ENCODE measurements at places on chromosomes 2 and 18.

DNA sequence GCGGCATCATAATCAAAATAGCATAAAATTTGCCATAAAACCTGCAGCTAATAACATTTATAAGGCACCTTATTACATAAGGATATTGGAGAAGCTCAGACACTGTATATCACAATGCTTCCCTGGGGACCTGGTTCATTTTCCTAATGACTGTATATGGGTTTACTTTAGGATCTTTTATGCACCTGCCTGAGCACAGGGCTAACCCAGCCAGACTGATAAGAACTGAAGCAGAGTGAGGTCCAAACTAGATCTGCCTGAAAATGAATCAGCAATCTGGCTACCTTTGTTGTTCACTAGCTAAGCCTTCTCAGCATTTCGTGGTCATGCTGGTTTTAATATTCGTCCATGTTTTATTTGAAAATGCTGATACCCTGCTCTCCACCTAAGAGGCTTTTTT is 1922.3 kb upstream of the CELF4 start:
- no peak for DNase-seq

GRCh38 chr2:24337890-24338289 is 22.4 kb downstream of the ITSN2 start:
- no peak for DNase-seq

GRCh38 chr18:63578357-63578958 is 8.7 kb upstream of the SERPINB13 start:
- DNase-seq: peak; percentile 30

DNA sequence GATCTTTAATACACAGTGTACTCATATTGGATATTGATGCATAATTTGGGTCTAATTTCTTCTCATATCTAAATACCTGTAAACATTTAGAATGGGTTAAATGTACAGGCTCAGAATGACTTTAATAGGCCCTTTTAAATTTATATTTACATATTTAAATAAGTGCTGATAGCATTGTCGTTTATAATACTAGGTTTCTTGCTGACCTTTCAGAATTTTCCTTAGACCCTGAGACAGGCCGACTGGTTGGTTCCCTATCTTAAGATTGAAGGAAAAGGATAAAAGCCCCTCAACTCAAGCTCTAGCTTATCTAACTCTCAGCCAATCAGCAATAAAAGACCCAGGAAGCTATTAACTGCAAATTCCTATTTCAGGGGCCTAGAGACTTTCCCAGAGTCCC is 67.8 kb upstream of the HNMT start:
- DNase-seq: no peak

- DNase-seq: no peak
Observed at GRCh38 chr2:79855264-79856006, 342.6 kb downstream of the CTNNA2 start.

- no peak for DNase-seq
Observed at GRCh38 chr2:145110668-145111356, 590.9 kb upstream of the ZEB2 start.

GRCh38 chr2:236636261-236636660 is 66.6 kb downstream of the ACKR3 start:
- DNase-seq: no peak

DNA sequence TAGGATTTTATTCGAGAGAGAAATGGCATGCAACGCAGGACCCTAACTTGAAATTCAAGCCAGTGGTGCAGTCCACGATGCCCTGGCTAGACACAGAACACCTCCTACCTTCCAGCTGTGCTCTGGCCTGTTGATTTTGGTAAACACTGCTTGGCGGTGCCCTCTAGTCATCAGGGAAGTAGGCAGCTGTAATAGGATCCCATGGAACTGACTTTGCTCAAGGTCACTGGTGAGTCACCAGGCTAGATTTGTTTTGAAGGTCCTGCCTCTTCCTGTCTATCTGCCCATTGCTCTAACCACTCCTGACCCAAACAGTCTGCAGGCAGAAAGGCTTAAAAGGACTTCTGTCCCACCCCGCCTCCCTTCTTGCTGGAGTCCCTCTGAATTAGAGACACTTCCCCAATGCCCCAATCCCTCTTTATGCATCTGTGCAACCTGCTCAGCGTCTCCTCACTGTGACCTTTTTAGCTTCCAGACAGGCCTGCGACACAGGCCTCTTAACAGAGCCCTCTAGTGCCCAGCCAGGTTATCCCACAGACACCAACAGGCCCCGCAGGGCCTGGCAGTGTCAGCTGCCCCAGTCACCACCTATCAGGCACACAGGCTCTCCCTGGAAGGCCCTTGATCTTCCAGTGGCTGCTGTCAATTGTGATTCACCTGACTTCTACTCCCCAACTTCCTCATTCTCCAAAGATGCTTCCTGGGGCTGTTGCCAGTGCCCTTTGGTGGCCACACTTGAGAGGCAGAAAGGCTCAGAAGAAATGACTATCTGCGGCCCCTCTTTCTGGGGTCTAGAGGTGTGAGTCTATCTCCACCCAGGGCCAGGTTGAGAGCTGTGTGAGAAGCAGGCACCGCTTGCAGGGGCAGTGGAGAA is 5.2 kb downstream of the TMEM127 start:
- no peak for DNase-seq

DNA sequence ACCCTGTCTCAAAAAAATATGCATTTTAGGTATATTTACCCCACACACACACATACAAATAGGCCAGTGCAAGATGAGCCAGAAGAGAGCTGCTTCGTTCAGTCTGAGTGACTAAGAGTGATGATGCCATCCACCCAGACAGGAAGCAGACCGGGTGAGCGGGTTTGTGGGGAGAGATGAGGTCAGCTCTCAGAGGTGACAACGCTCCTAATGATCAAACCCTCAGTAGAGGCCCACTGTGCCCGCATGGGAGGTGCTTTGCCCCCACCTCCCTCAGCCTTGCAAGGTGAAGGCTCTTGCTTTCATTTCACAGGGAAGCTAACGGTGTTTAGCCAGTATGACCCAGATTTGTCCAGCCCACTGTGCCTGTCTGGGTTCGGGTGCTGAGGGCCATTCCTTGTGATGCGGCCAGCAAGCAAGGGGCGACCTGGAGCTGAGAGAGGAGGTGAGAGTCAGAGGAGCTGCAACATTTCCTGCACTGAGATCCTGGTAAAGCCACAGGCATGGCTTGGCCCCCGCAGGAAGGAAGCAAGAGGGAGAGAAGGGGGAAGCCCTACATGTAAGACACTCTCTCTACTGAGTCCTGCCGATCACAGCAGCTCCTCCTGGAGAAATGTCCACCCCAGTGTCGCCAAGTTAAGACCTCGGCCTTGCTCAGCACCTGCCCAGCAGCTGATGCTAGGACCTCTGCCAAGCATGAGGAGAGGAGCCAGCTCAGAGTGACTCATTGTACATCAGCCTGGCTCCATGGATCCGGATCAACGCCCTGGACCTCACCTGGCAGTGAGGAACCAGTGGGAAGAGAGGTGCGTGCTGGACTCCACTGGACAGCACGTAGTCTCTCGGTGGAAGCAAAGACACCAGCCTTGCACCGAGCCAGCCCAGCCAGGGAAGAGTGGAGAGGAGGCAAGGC is 37.0 kb downstream of the NIFK start:
- DNase-seq: no peak

- no peak for DNase-seq
Observed at GRCh38 chr18:79385708-79386341, 9.9 kb upstream of the NFATC1 start.

GRCh38 chr2:168962636-168963035 is 61.5 kb downstream of the G6PC2 start:
- DNase-seq: no peak

DNA sequence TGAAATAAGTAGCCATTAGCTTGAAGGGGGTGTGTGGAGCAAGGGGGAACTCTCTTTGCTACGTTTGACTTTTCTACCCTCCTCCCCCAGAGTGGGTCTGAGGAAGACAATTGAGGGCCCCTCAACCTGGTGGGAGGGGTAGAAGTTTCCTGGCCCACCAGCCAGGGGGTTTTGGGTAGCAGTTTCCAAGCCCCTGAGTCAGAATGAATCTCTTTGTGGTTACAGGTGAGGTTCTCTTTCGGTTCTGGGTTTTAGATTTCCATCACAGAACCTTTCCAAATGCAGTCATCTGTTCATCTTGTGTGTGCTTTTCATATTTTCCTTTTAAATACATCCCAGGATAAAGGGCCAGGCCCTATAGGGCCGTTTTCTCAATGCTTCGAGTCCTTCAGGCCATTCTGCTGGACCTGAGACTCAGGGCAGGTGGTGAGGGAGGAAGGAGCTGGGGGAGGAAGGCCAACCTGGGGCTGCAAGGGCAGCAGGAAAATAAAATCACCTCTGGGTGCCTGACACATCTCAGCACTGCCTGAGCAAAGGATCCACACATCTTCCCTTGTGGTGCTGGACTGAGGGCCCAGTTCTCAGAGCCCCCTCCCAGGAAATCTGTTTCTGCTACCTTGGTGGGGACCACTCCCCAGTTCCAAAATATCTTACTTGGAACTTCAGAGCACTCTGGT is 4.7 kb downstream of the LBH start:
- no peak for DNase-seq

DNA sequence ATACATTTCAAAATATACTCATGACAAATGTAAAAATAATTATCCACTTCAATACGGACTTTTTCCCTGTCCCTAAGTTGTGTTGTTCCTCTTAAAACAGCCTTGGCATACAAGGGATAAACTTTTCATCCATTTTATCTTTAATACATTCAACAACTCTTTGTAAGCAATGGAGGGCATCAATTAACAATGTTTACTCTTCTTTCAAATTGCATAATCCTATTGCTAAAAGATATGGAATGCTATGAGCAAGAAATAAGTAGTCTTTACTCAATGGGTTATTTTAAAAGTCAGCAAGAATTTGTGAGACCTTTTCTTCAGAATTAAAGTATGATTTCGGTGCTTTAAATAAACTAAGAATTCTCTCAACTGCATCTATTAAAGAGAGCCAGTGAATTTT is 41.9 kb downstream of the SCN9A start:
- DNase-seq: no peak

DNA sequence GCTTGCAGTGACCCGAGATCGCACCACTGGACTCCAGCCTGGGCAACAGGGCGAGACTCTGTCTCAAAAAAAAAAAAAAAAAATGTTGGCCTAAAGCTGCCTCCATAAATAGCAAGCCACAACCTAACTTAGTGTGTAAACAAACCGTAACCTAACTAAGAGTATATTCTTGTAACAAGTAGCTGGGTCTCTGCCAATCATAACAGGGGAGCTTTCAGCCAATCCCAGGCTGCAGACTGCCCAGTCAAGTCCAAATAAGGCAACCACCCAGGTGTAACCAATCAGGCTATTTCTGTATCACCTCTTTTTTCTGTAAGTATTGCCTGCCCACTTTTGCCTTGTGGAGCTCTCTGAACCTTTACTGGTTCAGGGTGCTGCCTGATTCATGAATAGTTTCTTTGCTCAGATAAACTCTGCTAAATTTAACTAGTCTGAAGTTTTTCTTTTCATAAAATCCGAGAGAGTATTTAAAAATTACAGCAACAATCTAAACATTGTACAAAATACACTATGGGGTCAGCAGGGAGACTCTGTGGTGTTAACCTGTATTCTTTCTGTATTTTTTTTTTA is 4.5 kb downstream of the PSTPIP2 start:
- no peak for DNase-seq

- DNase-seq: no peak
Observed at GRCh38 chr18:12085136-12085535, 8.5 kb upstream of the ANKRD62 start.

DNA sequence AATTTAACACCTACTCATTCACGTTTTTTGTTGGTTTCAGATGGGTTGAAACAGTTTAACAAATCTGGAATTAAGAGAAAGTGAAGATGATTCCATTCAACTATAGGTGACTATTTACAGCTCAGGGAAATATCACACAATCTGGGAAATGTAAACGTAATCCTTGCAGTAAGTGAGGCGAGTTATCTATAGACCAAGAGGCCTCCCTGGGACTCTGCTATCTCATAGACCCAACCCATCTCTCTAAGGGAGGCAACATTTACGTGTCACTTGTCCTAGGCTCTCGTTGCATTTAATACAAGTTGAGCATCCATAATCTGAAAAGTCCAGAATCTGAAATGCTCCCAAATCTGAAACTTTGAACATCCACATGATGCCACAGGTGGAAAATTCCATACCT is 2.0 kb upstream of the MOB4 start:
- no peak for DNase-seq

DNA sequence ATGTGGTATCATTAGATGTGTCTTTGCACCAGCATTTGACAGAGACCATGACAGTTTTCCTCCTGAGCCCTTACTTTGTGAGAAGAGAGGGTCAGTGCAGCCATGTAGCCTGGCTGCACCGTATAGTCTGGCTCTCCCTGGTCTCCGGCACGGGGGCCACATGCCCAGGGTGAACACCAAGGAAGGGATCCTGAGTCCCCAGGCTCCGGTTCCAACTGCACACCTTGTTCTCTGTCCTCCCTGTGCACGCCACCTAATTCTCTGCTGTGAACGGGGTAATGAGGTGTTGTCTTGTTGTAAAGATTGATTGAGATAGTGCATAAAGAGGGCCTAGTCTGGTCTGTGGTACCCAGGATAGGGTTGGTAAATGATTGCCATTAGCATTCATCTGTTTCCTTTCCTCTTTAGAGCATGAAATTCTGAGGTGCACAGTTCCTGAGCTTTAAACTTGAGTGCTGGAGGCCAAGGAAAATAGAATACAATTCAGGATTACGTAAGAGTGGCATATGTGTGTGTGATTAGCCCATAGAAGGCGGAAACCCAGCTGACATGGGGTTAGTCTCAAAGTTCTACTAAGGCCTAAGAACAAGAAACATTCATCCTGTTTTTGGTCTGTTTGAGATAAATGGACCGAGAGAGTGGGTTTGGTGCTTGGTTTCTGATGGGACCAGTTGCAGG is 55.5 kb downstream of the NCK2 start:
- no peak for DNase-seq

- DNase-seq: no peak
Observed at GRCh38 chr2:21774691-21775368, 651.1 kb downstream of the TDRD15 start.

DNA sequence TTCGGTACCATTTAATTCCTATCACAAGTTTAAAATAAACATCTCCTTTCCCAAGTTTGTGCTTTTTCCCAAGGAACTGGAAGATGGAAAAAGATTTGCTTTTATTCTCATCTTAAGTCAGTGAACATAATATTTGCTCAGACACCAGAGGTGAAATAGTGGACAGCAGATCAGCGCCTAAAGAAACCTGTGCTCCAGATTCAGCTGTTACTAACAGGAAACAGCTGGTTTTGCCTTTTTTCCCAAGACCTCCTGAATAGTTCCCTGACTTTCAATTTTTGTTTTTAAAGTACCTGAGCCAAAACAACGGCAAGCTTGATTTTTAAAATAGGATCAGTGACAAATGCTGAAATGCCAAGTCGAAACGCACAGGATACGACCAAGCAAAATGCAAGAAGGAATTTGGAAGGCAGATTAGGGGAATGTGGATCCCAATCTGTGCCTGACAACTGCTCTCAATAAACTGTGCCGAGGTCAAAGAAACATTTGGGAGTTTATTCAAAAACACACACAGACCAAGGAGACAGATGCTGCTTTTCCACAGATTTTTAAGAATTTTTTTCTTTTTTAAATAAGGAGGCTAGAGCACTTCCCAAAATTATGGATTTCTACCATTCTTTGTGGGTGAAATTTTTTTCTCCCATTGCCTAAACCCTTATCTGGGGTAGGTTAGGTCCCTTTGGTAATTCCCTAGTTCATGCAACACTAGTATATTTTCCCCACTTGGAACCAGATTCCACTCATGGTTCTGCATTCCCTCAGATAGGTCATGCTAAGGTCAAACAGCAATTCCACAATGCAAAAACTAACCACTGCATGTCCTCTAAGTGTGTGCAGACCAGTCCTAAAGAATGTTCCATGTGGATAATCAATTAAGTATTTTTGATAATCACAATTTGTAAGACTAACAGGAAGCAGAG is 121.5 kb upstream of the PDE1A start:
- DNase-seq: no peak

GRCh38 chr2:62996534-62997186 is 54.0 kb upstream of the OTX1 start:
- no peak for DNase-seq
